ENCODE measurements at places on chromosomes 12 and 14.

GRCh38 chr12:73361864-73362230 is 1089.7 kb downstream of the TRHDE start:
- no peak for DNase-seq

DNA sequence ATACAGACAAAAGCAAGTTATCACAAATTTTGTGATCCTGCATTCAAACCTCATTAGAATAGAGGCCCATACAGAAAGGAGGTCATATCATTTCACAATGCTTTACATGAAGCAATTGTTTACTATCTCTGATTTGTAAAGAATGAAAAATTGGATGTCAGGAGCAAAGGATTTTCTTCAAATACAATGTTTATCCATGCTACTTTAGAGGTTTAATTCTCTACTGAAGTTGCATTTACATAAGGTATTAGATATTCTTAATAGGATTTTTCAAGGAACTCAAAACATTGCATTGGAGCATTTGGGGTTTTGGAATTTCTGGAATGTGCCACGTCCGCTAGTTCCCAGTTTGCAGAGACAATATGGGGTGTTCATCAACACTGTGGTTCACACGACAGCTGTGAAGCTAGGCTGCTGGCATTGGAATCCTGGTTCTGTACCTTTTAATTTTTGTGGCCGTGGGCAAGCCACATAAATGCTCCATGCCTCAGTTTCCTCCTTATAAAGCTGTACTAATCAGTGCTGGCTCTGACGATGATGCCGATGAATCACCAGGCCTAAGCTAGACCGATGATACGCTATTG is 174.8 kb downstream of the APAF1 start:
- no peak for DNase-seq

DNA sequence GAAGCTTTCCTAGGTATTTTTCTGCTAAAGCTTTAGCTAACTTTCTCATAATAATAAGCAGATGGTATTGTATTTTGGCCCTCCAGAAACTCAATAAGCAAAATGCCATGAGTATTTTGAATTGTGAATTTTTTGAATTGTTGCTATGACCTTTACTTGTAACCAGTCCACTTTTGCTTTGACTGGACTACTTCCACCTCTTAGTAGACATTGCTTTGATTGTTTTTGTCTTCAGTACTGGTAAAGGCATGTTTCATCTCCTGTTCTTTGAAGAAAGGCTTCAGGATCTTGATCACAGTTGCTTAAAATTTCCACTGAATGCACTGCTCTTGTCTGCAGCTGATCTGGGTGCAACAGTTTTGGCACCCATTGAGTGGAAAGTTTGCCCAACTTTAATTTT is 102.3 kb downstream of the TRMT5 start:
- peak; percentile 82 for DNase-seq

DNA sequence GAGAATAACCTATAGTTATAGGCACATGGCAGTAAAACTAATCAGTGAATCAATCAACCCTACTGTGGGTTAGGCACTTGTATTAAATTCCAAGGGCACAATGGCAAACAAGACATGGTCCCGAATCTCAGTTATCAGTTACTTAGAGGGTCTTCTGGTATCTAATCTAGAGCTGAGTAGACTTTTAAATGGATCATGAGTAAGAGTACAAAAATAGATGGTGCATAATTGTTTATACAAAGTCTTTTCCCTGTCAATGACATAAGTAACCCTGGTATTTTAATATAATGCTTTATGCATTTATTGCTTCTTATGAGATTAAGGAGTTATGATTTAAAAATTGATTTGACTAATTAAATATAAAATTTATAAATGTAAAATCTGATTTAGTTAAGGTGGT is 23.0 kb upstream of the KCNJ8 start:
- no peak for DNase-seq

DNA sequence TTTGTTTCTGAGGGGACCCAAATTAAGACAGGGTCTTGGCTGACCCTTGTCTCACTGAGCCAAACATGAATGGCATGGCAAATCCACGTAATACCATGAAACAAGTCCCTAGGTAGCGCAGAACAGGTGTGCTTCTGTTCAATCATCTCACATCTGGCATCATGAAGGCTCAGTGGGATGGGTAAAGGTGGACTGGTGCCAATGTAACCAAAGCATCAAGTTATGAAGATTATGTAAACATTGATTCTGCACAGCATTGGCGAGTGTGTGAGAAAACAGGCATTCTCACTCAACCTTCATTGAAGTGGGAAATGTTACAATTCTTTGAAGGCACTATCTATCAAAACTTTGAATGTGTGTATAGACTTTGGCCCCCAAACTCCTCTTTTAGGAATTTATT is 41.9 kb downstream of the PTGER2 start:
- DNase-seq = no peak

- DNase-seq = no peak
These were observed 954 bp downstream of the HAUS4 start for GRCh38 chr14:22955702-22956569.

DNA sequence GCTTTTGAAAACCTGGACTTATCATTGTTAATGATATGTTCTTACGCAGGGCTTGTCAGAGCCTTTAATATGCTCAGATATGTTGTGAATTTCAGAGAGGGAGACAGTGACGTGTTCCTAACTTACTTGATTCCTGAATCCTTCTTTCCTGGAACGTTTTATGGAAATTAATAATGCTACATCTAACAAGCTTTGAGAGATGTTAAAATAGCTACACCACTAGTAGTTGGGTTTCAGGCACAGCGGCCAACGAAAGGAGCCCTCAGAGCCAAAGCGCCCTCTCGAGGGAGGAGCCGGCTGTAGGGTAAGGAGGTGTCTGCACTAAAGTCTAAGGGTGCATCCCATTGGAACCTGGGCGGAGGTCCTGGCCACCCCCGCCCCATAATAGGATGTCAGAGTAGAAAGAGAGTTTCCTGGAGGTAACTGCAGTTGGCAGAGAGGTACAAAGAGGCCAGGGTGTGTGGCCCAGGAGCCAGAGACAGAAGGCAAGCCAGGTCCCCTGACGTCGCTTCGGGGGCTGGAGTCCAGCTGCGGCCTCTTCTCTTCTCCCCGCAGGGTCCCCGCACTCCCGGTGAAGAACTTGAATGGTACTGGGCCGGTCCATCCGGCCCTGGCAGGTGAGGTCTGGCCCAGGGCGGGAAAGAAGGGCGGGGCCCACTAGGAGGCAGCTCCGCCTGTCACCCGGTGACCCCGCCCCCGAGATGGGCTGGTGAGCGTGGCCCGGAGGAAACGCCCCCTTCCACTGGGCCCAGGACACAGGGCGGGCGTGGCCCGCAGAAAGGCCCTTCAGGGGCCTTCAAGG is 36.3 kb downstream of the DTX1 start:
- no peak for DNase-seq

DNA sequence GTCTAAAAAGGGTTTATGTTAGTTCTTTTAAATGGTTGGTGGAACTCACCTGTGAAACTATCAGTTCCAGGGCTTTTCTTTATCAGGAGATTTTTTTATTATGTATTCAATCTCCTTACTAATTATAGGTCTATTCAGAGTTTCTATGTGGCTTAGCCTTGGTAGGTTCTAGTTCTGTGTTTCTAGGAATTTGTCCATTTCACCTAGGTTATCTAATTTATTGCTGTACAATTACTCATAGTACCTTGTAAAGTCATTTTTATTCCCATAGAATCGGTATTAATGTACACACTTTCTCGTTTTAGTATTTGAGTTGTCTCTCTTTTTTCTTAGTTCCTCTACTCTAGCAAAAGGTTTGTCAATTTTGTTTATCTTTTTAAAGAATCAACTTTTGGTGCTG is 59.0 kb downstream of the BORCS5 start:
- no peak for DNase-seq

GRCh38 chr14:50750323-50750722 is 80.6 kb downstream of the NIN start:
- DNase-seq = no peak

DNA sequence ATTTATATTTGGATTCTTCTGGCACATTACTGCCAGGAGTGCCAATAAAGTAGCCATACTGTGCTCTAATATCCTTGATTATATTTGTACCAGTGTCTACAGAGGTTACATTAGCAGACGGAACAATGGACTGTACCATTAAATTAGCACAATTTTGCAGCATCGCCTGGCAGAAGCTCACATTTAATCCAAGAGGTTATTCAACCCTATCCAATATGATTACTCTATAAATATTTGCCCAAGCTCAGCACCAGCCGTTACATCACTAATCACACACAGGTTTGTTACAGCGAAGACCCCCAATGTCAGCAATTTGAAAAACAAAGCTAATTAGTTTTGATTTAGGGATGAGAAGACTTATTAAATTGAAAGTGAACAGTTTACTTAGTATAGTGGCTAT is 16.9 kb upstream of the MGST1 start:
- no peak for DNase-seq

- no peak for DNase-seq
These were observed 678 bp downstream of the ZBTB25 start for GRCh38 chr14:64502887-64503433.

GRCh38 chr12:1552911-1553491 is 41.4 kb downstream of the FBXL14 start:
- DNase-seq = no peak

DNA sequence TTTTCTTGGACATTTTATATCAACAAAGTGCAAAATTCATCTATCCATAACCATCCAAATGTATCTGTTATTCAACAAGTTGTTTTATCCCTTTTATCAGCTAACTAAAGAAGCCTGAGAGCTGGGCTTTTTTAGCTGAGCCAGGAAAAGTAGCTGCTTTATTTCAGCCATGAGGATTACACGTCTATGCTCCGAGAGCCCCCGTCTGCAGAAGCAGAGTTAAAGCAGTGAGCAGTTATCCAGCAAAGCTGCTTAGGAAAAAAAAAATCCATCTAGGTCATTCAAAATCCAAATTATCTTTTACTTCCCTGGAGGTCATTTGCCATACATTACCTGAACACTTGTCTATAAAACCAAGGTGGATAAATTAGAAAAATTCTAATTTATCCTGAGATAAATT is 15.7 kb upstream of the HECTD1 start:
- no peak for DNase-seq

GRCh38 chr12:57128519-57129247 is 400 bp downstream of the LRP1 start:
- no peak for DNase-seq

DNA sequence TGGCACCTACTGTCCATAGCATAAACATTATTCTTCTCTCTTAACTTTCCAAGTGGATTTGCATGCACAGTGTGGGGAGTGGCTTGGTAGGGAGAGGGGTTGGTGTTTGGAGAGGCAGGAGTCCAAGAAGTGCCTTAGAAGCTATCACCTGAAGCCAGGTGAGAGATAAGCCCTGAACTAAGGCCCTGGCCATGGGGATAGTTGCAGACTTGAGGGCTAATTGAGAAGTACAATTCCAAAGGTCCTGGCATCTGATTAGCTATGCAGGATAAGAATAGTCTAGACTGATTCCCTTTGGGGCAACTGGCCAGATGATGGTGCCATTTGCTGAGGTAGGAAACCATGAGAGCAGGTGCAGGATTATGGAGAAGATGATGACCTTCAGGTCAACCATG is 2.0 kb upstream of the PCK2 start:
- DNase-seq = no peak

GRCh38 chr12:7609495-7609894 is 56.2 kb downstream of the APOBEC1 start:
- DNase-seq = no peak

- peak; percentile 86 for DNase-seq
These were observed 417.7 kb downstream of the ATP23 start for GRCh38 chr12:58359084-58359483.

- DNase-seq = no peak
These were observed 26.6 kb downstream of the PLEKHA5 start for GRCh38 chr12:19155981-19156734.

DNA sequence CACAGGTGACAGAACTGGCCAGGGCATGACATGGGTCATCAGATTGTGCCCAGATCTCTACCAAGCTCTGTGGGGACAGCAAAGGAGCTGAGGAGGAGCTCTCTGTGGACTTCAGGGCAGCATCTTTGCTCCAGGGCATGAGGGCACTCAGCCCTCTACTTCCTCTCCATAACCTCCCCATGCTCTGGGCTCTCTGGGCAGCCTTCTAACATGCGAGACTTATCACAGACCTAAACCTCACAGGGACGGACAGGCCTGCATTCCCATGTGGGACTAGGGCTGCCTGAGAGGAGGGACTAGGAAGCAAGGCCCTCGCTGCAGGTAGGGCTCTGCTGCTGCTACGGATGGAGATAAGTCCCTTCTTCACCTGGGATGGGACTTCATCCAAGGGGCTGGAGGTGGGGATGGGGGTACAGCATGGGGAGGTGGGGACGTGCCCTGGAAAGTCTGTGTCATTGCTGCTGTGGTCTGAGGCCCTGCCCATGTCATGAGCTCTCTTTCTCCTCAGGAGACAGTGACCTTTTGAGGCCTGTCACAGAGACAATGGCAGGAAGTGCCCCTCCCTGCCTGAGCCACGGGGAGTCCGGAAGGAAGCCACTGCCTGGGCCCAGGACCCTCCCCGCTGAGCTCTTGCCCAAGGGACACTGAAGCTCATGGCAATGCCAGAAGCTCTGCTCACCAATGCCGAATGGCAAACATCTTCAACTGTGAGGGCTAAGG is 44.1 kb downstream of the PITPNM2 start:
- no peak for DNase-seq

- DNase-seq = no peak
These were observed 115.4 kb downstream of the ZFP36L1 start for GRCh38 chr14:68677476-68677875.

Measured in fibroblast of the conjunctiva (primary cell).